ENCODE measurements at places on chromosomes 12 and 14.

- DNase-seq = no peak
These were observed 84.0 kb downstream of the PTPN21 start for GRCh38 chr14:88470542-88471440.

- no peak for DNase-seq
These were observed 96.8 kb upstream of the FRMD6 start for GRCh38 chr14:51554953-51555352.

- DNase-seq = no peak
These were observed 1.8 kb downstream of the GSC start for GRCh38 chr14:94768141-94768520.

DNA sequence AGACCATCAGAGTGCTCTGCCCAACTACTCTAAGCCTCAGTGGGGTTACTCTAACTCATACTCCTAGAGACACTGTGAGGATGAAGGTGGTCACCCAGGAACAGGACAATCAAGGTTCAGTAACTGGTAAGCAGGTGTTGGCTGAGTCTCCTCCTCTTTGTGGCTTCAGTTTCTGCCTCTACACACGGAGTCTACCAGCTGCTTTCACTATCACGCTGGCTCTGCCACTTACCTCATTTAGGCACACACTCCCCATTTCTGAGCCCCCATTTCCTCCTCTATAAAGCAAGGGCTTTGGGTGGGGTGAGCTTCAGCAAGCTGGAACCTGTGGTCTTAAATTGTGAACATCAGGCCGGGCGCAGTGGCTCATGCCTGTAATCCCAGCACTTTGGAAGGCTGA is 7.3 kb upstream of the TCHP start:
- DNase-seq = no peak

- DNase-seq = no peak
These were observed 92.3 kb upstream of the SLCO1C1 start for GRCh38 chr12:20602641-20603391.

DNA sequence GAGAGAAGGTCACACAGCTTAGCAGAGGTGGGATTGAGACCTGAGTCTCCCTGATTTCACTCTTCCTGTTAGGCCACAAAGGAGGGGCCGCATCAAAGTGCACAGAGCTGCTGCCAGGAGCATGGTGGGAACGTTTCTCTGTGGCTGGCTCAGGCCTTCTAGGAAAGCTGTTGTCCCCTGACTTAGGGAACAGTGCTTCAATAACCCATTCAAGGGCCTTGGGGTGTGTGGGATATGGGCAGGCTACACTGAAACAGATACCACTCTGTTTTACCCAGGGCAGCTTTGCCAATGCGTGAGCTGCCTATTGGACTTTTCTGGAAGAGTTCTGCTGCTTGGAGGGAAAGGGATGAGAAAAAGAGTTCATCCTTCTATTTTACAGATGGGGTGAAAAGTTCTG is 110.0 kb downstream of the ADCK1 start:
- no peak for DNase-seq

DNA sequence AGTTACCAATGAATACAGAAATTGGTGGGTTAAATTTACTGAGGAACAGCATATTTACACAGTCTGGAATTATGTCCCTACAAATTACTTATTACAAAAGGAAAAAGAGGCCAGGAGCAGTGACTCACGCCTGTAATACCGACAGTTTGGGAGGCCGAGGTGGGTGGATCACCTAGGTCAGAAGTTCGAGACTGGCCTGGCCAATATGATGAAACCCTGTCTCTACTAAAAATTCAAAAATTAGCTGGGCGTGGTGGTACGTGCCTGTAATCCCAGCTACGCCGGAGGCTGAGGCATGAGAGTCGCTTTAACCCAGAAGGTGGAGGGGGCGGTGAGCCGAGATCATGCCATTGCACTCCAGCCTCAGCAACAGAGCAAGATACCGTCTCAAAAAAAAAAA is 52.6 kb downstream of the HECTD1 start:
- no peak for DNase-seq

- DNase-seq = peak; percentile 72
These were observed 979 bp downstream of the DDX54 start for GRCh38 chr12:113184098-113184899.

GRCh38 chr12:110176745-110177144 is 52.6 kb downstream of the IFT81 start:
- DNase-seq = no peak

GRCh38 chr12:63941166-63941800 is 96.8 kb downstream of the SRGAP1 start:
- no peak for DNase-seq

DNA sequence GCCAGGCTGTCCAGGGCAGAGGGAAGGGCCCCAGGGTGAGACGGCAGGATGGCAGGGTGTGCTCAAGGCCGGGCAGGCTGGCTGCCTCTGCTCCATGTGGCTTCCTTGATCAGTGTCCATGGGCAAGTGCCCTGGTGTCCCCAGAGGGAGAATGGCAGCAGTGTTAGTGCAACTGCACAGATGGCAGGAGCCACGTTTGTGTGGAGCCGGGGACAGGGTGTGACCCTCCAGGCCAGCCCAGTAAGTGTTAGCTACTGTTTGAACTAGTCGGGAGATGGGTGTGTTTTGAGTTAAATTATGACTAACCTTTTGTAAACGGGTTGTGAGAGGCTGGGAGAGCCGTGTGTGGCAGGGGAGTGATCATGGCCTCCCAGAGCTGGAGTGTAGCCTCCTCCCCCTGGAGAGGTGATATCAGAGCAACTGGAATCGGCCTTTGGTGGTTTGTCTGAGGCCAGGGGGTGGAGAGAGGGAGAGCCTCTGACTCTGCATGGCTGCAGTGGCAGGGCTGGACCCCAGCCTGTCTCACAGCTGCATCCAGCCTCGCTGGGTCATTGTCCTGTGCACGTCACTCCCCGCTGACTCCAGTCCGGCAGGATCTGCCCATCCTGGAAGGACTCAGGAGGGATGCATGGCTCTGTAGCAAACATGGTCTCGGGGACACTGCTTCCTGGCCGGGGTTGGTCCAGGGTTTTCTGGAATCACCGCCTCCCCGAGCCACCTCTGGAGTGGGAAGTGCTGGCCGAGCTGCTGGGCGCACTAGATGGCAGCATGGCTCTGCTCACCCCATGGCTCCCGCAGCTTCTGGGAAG is 27.8 kb downstream of the AACS start:
- no peak for DNase-seq

DNA sequence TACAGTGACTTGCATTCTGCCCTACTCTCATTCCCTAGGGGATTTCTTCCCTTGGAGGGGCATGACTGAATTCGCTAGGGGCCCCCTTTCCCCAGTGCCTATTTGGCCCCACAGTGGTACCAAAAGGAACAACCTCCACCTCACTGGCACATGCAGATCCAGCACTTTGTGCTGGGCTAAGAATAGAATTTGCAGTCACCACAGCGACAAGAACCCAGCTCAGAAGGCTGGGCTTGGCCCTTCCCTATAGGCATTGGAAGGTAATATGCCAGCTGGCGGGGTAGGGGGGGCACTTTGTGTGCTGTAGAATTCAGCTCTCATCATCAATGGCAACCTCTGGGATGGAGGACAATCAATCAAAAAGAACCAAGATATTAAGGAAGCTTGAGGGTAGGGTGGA is 13.9 kb downstream of the BAZ2A start:
- no peak for DNase-seq

GRCh38 chr12:118304093-118304492 is 68.6 kb downstream of the TAOK3 start:
- DNase-seq = no peak

All from activated naive CD4-positive, alpha-beta T cell (primary cell).